ENCODE measurements at places on chromosomes 3 and 15.
A peak's percentile ranks its signal among the peaks of the same experiment; 100 is the strongest.

- no peak for DNase-seq
Measured at GRCh38 chr3:109784852-109785631, 447.7 kb upstream of the DPPA4 start.

DNA sequence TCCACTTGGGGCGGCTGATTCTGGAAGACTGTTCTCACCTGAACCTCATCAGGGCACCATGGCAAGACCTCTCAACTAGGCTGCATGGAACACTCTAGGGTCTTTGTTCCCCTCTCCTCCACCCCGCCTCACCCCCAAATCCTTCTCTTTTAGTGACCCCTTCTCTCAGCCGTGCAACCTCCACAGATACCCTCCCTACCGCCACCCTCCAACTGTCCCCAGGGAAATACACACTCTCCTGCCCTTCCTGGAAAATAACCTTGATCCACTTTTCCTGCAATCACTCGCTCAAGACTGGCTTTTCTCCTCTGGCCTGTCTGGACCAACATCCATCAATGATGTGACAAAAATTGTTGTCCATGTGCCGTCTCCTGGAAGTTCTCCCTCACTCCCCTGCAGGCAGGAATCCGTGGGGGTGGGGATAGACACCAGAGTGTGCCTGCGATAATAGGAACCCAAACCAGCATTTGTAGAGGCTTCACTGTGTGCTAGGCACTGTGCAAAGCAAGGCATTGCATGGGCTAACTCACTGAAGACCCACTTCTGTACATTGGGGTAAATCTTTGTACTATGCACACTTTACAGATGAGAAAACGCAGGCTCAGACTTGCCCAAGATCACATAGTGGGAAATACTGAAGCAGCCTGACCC, 160.1 kb upstream of the UBE2E1 start:
- no peak for DNase-seq

GRCh38 chr15:57306161-57306943, 70.0 kb upstream of the CGNL1 start:
- no peak for DNase-seq

DNA sequence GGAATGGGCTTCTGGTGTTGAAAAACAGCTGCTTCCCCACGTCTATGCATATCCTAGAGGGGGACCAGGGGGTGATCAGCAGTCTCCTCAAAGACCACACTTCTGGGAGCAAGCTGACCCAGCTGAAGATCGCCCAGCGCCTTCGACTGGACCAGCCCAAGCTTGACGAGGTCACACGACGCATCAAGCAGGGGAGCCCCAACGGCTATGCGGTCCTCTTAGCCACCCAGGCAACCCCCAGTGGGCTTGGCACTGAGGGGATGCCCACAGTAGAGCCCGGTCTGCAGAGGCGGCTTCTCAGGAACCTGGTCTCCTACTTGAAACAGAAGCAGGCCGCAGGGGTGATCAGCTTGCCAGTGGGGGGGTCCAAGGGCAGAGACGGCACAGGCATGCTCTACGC, 2.5 kb downstream of the RBM15B start:
- DNase-seq, result no peak

GRCh38 chr3:57757642-57758297, 1.7 kb downstream of the SLMAP start:
- no peak for DNase-seq

DNA sequence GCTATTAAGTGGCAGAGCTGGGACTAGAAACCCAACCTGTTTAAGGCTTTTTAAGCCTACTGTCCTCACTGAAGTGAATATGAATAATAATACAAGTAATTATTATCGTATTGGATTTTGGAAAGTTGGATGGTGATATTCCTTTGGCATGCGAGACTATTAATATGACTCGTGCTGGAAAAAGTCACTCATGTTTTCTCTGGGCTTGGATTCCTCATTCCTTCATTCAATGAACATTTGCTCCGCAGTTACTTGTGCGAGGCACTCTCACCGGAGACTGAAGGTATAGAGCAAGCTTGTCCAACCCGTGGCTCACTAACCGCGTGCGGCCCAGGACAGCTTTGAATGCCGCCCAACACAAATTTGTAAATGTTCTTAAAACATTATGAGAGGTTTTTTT, 694 bp downstream of the PLAAT1 start:
- DNase-seq, result no peak

DNA sequence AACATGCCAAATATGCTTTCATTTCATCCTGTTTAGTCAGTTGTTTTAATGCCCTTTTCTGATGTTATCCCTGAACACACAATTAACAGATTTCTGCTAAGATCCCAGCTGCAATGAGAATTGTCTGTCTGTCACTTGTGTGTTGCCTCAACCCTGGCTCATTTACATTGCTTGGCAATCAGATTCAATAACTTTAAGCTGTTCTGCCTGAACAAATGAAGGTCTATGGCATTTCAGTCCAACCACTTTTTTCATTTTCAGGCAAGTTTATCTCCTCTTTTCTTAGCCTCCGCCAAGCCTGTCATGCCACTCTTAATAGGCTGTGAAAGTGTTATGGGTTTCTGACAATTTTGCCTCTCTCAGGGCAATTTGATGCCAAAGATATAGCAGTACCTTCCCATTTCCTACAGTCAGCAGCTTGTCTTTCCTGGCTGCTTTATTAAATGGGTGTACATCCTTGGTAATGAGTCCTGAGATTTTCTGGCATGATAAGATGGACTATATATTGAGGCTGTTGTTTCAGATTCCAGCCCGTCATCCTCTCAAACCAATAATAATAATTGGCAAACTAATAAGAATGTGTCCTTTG, 68.7 kb upstream of the ADAMTS9 start:
- no peak for DNase-seq

- peak; percentile 8 for DNase-seq
Measured at GRCh38 chr3:2765002-2765579, 345.1 kb downstream of the IL5RA start.

DNA sequence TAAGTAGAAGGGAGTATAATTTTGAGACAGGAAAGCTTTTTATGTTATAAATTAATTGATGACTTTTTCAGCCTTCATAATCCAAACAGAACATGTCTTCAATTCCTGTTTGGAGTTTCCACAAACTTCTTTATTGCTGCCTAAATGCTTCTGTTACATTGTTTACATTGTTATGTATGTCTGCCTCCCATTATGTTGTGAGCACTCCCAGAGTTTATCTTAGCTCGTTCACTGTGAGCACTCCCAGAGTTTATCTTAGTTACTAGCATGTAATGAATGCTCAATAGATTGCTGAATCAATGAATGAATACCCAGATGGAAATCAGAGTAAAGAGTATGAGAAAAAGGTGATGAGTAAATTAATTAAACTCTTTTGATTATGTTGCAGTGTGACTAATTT, 1178.0 kb downstream of the ROBO1 start:
- no peak for DNase-seq

- no peak for DNase-seq
Measured at GRCh38 chr3:40404591-40405198, 17.7 kb downstream of the ENTPD3 start.

GRCh38 chr3:13650210-13651056, 101.5 kb downstream of the FBLN2 start:
- no peak for DNase-seq

DNA sequence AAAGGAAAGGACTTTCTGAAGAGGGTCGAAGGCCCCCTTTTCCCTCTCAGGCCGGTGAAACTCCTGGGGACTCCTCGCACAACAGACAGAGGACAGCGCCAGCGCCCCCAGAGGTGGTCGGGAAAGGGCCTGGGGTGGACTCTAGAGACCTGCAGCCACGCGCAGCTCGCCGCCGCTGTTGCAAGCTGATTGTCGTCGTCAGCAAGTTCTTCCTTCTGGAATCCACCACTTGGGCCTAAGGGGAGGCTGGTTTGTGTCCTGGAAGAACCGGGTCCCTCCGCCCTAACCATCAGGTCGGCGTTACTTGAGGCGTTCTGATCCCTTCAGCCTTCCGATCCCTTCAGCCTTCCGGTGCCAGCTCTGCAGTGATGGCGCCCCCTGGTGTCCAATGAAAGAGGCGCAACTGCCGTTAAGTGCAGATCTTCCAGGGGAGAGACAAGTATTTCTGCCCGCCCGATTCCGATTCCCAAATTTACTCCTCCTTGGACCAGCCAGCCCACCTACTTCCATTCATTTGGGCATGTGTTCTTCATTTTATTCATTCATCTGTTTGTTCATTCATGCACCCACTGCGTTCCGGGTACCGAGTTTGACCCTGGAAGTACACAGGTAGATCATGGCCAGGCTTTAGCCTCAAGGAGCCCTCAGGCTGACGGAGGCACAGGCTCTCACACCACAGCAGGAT, 77.2 kb upstream of the SLC6A11 start:
- peak; percentile 10 for DNase-seq
